Fibroblast of skin of scalp (primary cell): ENCODE measurements at places on chromosomes 6 and 20.

DNA sequence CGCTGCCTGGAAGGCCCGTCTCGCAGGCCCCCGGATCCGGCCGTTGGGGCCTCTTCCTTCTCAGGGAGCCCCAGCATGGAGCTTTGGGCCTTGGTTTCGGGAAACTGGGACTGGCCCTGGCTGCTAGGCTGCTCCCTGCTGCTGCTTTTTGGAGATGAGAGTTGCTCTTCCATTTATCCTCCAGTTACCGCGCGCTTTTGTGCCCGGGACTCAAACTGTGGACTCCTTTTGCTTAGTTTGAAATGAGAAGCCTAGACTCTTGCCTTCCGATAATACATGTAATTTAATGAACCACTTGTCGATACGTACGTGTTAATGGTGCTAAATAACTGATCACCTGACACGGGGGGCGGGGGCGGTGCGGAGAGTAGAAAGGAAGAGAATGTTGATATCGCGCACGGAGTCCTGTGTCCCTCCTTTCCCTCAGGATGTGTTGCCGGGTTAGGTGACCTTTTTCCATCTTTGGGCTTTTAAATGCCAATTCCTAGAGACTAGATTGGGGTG, 968 bp downstream of the PHF3 start:
- DNase-seq, result peak; percentile 41

DNA sequence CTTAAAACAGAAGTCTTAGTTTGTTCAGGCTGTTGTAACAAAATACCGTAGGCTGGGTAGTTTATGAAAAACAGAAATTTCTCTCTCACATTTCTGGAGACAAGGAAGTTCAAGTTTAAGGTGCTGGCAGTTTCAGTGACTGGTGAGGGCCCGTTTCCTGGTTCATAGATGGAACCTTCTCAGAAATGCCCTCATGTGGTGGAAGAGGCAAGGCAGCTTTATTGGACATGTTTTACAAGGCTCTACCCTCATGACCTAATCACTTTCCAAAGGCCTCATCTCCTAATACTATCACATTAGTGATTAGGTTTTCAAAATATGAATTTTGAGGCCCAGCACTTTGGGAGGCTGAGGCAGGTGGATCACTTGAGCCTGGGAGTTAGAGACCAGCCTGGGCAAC, 2.4 kb downstream of the HEBP2 start:
- DNase-seq, result no peak

- DNase-seq, result peak; percentile 96
Measured at GRCh38 chr6:3697609-3698008, 53.9 kb downstream of the PXDC1 start.

DNA sequence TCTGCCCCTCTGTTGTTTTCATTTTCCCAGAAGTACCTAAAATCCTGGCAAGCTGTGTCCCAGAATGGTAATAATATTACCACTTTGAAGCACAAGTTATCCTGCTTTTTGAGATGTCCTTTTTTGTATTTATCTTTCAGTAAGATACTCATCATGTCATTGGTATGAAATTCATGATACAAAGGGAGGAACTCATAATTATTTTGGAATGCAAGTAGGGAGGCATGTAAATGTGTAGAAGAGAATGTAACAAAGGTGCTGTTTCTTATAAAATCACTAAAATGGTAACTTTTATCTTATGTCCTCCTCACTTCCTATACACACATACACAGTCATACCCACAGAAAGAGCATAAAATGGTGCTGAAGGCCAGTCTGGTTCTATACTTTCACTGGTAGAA, 109.9 kb downstream of the CD2AP start:
- DNase-seq, result peak; percentile 48

DNA sequence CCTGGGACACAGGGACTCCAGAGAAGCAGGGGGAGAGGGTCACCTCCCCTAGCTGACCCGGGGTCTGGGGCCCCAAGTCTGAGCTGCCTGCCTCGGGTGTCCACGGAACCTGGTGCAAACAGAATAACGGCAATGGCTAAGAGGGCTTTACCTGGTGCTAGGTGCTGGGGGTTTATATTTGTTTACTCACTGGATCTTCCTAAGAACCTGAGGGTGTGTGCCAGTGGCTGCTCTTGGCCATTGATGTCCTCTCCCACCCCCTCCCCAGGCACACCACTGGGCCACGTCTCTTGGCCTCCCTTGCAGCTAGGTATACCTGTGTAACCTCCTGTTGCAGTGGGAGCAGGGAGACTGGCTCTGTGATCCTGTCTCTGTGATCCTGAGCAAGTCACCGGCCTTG, 157.9 kb upstream of the MLN start:
- no peak for DNase-seq

DNA sequence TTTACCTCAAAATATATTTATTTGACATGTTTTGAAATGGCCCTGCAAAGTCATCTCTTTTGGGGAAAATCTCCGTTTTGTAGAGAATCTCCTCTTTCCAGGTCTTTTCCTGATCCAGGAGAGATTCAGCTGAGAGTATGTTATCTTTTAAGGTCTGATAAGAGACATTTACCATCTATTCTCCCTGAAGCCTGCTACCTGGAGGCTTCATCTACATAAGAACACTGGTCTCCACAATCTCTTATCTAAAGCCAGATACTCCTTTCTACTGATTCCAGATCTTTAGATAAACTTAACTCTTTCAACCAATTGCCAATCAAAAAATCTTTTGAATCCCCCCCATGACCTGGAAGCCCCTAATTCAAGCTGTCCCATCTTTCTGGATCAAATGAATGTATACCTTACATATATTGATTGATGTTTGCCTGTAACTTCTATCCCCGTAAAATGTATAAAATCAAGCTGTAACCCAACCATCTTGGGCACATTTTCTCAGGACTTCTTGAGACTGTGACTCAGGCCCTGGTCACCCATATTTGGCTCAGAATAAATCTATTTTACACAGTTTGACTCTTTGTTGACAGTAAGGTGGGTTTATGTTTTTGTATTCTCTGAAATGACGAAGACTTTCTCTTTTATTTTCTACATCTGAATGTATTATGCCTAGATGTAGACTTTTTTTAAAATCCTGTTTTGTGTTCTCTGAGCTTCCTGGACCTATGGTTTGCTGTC, 95.5 kb downstream of the ECT2L start:
- DNase-seq, result no peak
